ENCODE measurements at places on chromosomes 16 and 17.

- no peak for DNase-seq
These were observed 354.1 kb downstream of the KCNJ2 start for GRCh38 chr17:70523426-70523825.

- no peak for DNase-seq
These were observed 27.2 kb downstream of the MOSMO start for GRCh38 chr16:22035153-22035552.

- DNase-seq = no peak
These were observed 2.5 kb upstream of the MT1X start for GRCh38 chr16:56679818-56680217.

DNA sequence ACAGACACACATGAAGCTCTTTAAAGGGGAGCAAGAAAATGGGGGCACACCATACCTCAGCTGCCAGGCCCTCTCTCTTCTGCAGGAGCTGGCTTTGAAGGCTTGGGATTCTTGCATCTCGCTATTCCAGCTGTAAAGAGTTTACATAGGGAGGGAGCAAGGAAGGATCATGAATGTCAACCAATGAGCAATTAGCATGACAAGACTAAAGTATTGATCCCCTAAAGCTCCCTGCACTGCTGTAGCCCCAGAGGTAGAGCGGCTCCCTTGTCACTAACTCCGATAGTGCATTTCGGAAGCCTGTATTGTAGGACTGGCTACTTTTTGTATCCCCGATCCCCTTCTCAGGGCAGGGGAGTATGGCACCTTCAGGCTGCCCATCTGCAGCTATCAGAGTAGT, 113.4 kb upstream of the PMFBP1 start:
- no peak for DNase-seq

GRCh38 chr17:43548689-43549379, 2.7 kb upstream of the ETV4 start:
- no peak for DNase-seq

DNA sequence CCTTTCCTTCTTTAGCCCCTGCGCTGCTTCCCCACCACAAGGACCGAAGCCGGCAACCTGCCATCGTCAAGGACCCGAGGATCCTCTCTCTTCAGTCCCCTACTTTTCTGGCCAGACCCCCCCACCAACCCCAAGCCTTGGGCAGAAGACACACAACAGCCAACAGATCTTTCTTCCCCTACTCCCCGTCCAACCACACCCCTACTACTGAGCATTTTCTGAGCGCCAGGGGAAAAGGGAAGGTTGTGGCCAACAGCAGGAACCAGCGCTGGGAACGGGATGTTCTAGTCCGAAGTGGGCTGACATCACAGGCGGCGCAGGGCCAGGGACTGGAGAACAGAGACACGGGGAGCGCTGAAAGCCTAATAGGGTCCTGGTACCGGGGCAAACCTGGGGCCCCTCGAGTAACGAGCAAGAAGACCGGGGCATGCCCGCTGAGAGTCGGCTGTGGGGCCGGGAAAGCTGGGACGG, 528 bp downstream of the PER1 start:
- DNase-seq = peak; percentile 50

GRCh38 chr16:3249451-3249850, 7.0 kb downstream of the MEFV start:
- DNase-seq = no peak

- no peak for DNase-seq
These were observed 575.8 kb downstream of the TOX3 start for GRCh38 chr16:51971184-51971583.

DNA sequence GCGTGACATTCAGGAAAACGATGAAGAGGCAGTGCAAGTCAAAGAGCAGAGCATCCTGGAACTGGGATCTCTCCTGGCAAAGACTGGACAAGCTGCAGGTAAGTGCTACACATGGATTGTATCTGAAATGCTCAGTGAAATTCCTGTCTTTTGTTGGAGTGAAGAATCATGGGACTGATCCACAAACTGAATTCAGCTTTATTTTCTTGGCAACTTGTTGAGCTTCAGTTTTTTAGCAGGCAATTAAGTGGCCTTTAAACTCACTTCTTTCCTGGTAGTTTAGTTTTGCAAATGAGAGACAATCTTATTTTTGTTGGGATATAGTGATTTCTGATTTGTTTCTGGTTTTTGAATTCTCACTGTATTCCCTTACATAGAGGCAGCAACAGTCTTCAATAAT, 2.6 kb downstream of the PSMD11 start:
- no peak for DNase-seq

DNA sequence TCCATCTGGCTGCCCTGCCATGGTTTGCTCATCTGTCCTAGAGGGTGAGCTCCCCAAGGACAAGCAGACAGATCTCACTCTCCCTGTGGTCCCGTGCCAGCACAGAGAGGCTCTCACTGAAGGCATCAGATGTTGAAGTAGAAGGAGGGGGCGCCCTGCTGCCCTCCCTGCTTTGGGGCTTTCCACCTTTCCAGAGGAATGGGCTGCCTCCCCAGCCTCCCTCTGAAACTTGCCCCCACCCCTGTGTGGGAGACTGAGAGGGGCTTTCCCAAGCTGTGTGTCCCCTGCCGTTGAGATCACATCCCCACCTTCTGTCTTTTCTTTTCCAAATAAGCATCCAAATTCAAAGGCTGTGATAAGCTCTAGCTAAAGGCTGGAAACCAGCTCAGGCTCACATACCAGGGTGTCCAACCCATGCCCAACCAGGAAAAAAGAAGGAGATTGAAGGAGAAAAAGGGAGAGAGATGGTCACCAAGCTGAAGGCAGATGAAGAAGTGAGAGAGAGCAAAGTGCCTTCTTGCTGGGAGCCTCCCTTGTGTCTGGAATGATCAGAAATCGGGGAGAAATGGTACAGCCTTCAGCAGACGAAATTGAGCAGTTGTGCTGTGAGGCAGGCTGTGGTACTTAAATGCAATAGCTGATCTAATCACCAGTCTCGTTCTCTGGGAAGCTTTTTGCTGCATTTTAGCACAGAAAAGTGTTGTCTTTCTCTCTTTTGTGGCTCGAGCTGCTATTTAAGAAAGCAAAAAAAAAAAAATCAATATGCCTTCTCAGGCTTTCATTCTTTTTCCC, 145.9 kb upstream of the LHX1 start:
- DNase-seq = no peak

GRCh38 chr17:7293816-7294613, 424 bp downstream of the YBX2 start:
- no peak for DNase-seq

GRCh38 chr17:39173080-39173479, 7.1 kb upstream of the ARL5C start:
- DNase-seq = no peak

DNA sequence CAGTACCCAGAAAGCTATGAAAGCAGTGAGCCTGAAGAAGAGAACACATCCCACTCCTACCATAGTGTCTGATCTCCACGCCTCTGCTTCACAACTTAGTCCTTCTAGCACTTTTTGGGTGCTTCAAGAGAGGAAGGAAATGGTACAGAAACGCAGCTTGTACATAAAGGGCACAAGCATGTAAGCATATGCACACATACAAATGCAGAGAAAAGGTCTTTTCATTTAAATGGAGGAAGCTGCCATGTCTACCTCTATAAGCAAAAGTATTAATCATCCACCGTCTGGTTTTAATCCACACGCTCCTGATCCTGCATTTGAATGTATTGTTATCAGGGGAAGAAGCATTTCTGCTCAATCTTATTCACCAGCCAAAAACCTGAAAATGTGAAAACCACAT, 100.7 kb downstream of the HIC1 start:
- DNase-seq = no peak

DNA sequence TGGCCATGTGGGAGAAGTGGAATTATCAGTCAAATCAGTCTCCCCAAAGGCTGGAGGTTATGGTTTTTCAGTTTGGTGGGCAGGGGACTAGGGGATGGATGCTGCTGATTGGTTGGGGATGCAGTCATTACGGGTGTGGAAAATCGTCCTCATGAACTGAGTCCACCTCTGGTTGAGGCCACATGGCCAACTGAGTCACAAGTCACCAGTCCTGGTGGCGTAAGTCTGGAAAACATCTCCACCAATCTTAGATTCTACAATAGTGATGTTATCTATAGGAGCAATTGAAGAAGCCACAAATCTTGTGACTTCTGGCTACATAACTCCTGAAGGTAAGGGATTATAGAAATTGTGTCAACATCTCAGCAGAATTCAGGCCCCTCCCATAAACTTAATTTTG, 5.2 kb upstream of the RNF135 start:
- no peak for DNase-seq

GRCh38 chr17:42536372-42537155, 523 bp downstream of the NAGLU start:
- peak; percentile 69 for DNase-seq

- no peak for DNase-seq
These were observed 593 bp downstream of the GFER start for GRCh38 chr16:1984347-1985225.

DNA sequence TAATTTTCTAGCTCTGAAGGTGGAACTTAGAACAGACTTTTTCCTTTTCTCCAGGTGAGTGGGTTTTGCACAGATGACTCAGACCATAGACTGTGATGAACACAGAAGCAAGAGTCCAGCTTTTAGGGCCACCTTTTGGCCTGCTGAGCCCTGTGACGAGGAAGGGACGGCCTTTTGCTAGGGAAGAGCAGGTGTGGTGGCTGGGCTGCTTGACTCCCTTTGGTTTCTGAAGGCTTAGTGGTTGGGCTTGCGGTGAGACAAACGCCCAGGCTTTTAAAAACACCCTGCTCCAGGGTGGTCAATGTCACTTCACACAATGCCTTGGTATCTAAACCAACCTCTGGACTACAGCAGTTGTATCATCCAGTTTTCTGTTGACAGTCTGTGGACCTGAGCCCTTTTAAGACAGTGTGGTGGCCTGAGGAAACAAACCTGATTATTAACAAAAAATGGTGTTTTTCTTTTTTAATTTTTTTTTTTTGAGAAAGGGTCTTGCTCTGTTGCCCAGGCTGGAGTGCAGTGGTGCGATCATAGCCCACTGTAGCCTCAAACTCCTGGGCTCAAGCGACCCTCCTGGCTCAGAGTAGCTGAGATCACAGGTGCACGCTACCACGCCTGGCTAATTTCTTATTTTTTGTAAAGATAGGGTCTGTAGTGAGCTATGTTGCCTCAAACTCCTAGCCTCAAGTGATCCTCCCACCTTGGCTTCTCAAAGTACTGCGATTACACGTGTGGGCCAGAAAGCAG, 134.0 kb downstream of the SNX29 start:
- DNase-seq = no peak

GRCh38 chr17:33962857-33963655, 292.0 kb upstream of the CCL2 start:
- DNase-seq = no peak

DNA sequence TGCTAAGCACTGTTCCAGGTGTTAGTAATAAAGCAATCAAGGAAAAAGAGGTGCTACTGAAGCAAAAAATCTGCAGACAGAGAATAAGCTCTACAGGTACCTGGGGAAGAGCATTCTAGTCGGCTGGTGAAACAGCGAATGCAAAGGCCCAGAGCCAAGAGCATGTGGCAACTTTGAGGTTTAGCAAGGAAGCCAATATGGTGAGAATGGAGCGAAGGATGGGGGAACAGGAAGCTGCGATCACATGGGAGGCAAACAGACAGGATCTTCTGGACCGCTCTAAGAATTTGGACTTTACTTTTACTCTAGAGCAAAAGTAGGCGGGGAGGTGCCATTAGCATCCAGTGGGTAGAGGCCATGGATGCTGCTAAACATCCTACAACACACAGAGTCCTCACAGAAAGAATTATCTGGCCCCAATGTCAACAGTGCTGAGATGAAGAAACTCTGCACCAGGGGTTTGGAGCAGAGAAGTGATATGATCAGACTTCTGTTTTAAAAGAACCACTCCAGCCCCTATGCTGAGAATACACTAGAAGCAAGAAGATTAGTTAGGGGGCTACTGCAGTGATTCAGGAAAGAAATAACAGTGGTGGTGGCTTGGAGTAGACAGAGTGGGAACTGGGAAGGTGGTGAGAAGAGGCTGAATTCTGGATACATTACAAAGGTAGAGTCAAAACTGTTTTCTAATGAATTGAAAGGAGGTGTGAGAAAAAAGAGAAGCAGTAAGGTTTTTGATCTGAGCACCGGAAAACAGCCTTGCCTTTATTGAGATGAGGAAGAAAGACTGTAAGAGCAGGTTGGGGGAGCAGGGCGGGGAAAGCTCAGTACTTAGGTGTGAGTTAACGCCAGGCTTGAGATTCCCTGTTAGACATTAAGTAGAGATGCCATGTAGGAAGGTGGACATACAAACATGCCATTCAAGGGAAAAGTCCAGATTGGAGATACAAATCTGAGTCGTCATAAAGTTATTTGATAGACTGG, 11.0 kb downstream of the EFTUD2 start:
- no peak for DNase-seq

DNA sequence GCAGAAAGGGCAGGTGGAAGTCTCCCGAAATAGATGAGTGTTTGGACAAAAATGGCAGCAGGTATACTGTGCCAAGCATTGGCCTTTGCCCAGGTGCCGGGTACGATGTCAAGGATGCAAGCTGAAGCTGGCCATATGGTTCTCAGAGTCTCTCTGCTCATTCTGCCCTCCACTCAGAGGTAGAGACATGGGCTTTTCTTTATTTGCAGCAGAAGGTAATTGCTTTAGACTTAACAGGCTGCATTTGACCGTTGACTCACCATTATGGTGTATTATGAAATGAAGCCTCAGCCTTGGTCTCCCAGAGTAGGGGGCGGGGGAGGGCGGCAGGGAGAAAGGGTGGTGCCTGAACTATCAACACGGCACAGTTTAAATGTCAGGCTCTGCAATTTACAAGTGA, 969.1 kb upstream of the EEF2KMT start:
- DNase-seq = no peak

DNA sequence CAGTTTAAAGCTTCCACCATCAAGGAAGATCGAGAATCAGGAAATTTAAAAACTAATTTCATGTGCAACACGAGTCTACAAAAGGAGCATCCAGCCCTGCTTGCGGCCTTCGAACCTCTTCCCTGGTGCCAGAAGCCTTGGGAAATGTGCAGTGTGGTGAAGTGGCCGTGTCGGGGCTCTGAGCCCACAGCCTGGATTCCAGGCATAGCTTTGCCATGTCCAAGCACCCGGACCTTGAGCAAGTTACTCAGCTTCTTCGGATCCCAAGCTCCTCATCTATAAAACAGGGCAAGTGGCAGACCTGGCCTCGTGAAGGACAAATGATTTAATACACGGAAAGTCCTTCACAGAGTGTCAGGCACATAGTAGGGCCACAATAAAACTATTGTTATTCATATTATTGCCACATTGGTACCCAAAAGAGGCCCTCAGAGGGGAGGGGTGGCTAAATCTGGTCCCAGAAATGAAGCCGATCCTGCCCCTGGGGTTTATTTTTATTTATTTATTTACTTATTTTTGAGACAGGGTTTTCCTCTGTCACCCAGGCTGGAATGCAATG, 34.8 kb downstream of the COTL1 start:
- DNase-seq = no peak

DNA sequence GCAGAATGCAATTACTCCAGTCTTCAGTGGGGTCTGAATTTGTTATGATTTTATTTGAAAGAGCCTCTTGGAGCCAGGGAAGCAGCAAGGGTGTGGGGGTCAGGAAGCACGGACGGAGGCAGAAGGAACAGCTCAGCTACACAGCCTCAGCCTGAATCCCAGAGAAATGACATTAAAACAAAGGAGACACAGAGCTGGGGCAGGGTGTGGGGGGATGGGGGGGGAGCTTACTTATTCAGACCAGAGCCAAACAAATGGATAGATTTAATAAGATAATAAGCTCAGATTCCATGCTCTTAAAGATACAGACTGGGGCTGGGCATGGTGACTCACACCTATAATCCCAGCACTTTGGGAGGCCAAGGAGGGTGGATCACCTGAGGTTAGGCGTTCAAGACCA, 195.3 kb downstream of the ZNF423 start:
- no peak for DNase-seq

GRCh38 chr16:53434377-53435065, at the start of gene RBL2:
RBL2 (plus strand) TSS chr16:53434471; CDS start chr16:53434557, 86 bp downstream.
- peak; percentile 84 for DNase-seq

- no peak for DNase-seq
These were observed 7.0 kb downstream of the DHX40 start for GRCh38 chr17:59572301-59572924.

All from CD4-positive, alpha-beta T cell treated with Interferon gamma for 1 hour (primary cell).